ENCODE measurements at places on chromosomes 3 and 15. TPM values are rescaled to one million over a fixed set of nuclear protein-coding genes. Genes with fewer than 3 reads are reported as not detected.

DNA sequence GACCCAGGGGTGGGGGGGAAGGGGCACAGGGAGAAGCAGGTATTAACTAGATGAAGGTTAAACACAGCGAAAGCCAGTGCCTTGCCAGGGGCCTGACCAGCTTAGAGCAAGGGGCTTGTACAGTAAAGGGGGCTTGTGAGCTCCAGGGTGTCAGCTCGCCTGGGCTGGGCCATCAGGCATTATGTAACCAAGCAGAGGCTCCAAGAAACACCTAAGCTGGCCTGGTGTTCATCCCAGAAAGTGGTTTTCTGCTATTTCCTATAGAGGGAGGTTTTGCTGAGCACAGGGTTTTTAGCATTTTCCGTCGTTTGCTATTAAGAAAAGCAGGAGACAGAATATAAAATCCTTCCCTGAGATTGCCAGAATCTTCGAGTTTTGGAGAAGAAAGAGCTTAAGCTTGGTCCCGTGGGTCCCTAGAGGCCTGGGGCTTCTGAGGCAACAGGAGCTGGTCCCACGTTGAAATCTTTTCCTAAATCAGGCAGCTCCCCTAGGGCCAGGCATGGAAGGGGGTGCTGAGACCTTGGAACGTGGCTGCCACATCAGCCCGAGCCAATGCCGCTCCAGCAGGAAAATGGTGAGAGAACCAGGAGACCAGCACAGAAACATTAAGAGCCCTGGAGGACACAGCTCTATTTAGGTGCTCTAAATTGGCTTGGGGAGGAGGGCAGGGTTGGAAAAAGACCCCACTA is 71.4 kb downstream of the ISG20 start:
- peaks cover 34% of the 10 kb centered on the region for H3K4me1 ChIP-seq
- no peak overlapping the region for H3K27ac ChIP-seq
- H3K4me3 ChIP-seq, result no peak overlapping the region
- H3K27me3 ChIP-seq, result peaks cover 4% of the 10 kb centered on the region
- H3K36me3 ChIP-seq, result no peaks in the 10 kb centered on the region

DNA sequence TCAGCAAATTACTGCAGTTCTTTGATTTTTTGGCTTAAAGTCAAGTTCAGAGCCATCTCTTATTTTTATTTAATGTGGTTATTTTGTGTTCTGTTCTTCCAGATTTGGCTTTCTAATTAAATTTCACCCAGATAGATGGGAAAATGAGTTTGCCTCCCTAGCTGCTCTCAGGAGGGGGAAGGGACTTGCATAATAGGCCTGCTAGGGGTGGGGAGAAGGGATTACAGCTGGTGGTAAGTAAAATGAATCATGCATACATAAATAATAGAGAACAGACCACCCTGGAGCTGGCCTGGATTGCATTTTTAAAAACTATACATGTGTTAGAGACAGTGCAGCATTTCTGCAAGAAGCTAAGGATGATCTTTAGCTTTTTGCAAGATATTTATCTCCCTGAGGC is 3.9 kb upstream of the PXYLP1 start:
- H3K4me3 ChIP-seq, result no peak overlapping the region
- H3K4me1 ChIP-seq, result peaks cover 8% of the 10 kb centered on the region
- no peak for DNase-seq
- no peaks in the 10 kb centered on the region for H3K36me3 ChIP-seq

GRCh38 chr3:152910211-152910610 is 75.3 kb downstream of the P2RY1 start:
- H3K4me1 ChIP-seq, result peaks cover 15% of the 10 kb centered on the region
- no peak overlapping the region for H3K27ac ChIP-seq
- H3K36me3 ChIP-seq, result no peaks in the 10 kb centered on the region
- no peaks in the 10 kb centered on the region for H3K27me3 ChIP-seq
- no peak for DNase-seq
- no peak overlapping the region for H3K4me3 ChIP-seq

- H3K27me3 ChIP-seq, result no peaks in the 10 kb centered on the region
- H3K4me3 ChIP-seq, result no peak overlapping the region
- peaks cover 12% of the 10 kb centered on the region for H3K4me1 ChIP-seq
- no peak for DNase-seq
- peaks cover 77% of the 10 kb centered on the region for H3K36me3 ChIP-seq
Observed at GRCh38 chr3:66380200-66380932, 120.5 kb downstream of the LRIG1 start.

DNA sequence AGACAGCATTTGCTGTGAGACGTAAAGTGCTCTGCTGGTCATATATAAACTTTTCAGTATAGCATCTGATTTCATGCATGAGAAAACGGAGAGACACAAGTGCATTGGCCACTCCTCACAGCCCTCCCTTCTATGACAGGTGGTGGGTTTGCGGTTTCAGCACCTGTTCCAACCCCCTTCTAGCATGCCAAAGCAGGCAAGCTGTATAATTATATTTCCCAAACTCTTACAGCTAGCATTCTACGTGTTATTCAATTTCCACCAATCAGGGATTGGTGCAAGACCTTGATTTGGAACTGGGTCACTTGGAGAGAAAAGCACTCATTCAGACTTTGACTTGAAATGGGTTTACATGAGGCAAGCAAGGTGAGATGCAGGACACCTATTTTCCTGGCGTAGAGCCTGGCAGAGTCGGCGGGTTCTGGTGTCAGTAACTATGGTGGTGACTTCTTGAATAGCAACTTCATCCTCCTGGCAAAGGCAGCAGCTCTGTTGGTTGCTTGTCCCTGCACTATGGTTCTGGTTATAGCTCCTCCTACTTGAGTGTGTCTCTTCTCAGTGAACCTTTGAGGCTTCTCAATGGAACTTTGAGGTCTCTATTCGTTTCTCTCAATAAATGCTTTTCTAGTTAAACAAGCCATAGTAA is 356.5 kb downstream of the TBL1XR1 start:
- H3K27ac ChIP-seq, result no peak overlapping the region
- H3K4me3 ChIP-seq, result no peak overlapping the region
- no peaks in the 10 kb centered on the region for H3K27me3 ChIP-seq
- no peaks in the 10 kb centered on the region for H3K36me3 ChIP-seq
- H3K4me1 ChIP-seq, result no peaks in the 10 kb centered on the region

DNA sequence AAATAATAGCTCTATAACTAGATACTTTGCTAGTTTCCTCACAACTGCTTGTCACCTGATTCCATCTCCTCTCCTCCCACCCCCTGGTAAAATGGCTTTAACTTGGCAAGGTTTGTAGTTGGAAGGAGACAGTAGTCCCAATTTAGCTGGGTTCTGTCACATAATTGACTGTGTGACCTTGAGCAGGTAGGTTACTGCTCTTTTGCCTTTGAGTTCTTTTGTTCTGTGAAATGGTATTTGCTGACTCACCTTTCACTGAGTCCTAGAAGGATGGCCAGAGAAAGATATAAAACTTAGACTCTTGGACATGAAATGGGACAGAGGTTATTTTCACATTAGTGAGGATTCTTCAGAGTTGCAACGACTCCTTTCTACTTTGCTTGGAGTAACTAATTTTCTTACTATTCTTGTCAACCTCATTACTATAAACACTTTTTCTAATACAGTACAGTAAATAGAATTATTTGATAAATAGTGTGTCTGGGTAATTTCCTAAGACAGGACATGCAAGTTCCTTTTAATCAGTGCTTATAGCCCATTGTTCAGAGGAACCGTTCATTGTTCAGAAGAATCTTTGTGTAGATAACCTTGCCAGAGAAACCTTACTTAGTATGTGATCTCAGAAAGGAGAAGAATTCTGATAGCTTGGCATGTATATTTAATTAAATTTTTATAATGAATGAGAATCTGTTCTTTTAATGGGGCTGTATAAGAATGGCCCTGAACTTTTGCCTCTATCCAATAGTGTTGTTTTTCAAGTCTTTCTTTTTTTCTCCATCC is 14.3 kb downstream of the AKAP13 start:
- H3K27me3 ChIP-seq, result no peaks in the 10 kb centered on the region
- peaks cover 26% of the 10 kb centered on the region for H3K4me1 ChIP-seq
- no peak overlapping the region for H3K27ac ChIP-seq
- no peak overlapping the region for H3K4me3 ChIP-seq
- no peak for DNase-seq

- no peak overlapping the region for H3K27ac ChIP-seq
- no peak for DNase-seq
- no peaks in the 10 kb centered on the region for H3K36me3 ChIP-seq
- peaks cover 34% of the 10 kb centered on the region for H3K27me3 ChIP-seq
- H3K4me3 ChIP-seq, result no peak overlapping the region
Observed at GRCh38 chr3:180040966-180041365, 4.2 kb upstream of the PEX5L start.

DNA sequence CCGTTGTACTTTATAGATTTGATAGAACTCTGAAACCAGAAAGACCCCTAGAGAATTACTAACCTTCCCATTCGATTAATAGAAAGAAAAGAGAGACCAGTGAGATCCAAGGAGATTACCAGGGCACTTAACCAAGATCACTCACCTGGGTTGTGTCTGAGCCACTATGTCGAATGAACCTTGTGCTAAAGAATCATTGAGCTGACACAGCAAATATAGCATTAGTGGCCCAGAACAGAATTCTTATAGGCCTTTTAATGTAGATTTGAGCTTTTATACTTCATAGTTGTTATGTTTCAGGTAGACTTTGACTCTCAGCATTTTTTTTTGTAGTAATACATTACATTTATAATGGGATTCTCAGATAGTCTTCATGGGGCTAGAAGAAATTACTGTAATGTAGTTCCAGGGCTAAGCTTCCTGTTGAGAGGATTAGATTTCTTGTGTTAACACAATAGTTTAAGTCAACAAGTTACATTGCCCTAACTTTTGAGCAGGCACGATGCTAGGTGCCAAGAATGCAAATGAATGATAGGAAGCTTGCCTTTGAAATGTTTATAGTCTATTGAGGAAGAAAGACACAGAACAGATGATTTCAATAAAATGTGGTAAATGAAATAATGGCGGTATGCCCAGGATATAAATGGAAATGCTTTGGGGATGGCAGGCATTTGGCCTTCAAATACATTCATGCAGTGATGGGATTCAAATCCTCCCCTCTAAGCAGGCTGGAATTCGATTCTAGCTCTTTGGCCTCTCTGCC is 24.4 kb upstream of the ABHD10 start:
- H3K27me3 ChIP-seq, result no peaks in the 10 kb centered on the region
- DNase-seq, result no peak
- H3K36me3 ChIP-seq, result no peaks in the 10 kb centered on the region
- H3K4me1 ChIP-seq, result no peaks in the 10 kb centered on the region

- no peak overlapping the region for H3K4me3 ChIP-seq
- no peaks in the 10 kb centered on the region for H3K4me1 ChIP-seq
- H3K27me3 ChIP-seq, result no peaks in the 10 kb centered on the region
- no peak for DNase-seq
- H3K36me3 ChIP-seq, result no peaks in the 10 kb centered on the region
Observed at GRCh38 chr3:115212615-115213014, 65.5 kb upstream of the ZBTB20 start.

DNA sequence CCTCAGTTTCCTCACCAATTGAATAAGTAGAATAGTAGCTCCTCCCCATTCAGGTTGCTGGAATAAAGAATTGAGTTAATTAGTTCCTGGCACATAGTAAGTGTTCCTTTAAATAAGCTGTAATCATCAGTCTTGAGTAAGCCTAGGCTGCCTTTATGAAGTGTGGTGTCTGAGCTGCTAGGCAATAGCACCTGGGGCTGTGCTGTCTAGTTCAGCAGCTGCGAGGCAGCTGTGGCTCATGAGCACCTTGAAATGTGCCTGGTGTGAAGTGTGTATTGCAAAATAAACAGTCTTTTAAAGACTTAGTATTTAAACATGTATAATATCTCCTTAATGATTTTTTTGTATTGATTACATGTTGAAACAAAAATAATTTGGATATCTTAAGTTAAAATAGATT is 77.6 kb downstream of the TOP2B start:
- DNase-seq, result no peak
- H3K27me3 ChIP-seq, result no peaks in the 10 kb centered on the region
- H3K4me1 ChIP-seq, result peaks cover 14% of the 10 kb centered on the region
- H3K4me3 ChIP-seq, result no peak overlapping the region

GRCh38 chr3:154775821-154776548 is 304.1 kb upstream of the MME start:
- peaks cover 12% of the 10 kb centered on the region for H3K4me1 ChIP-seq
- H3K27me3 ChIP-seq, result no peaks in the 10 kb centered on the region
- no peak overlapping the region for H3K4me3 ChIP-seq
- no peak for DNase-seq
- H3K36me3 ChIP-seq, result no peaks in the 10 kb centered on the region

DNA sequence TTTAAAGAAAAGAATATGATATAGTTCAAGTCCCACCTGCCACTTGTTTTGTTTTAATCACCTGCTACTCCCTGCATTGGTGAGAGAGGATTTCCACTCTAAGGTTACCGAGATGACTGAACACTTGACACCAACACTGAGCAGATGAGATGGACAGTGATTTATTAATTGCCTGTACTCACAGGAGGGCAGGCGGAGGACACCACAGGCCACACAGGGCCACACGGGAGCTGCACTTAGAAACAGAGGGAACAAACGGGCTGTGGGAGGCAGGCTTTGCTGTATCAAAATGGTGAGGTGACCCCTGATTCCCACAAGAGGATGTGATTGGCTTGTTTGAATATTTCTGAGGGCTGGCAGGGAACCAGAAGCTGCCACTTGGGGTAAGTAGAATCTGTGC is 10.8 kb downstream of the MINAR1 start:
- no peaks in the 10 kb centered on the region for H3K27me3 ChIP-seq
- peak; percentile 62 for DNase-seq
- peaks cover 13% of the 10 kb centered on the region for H3K4me1 ChIP-seq
- H3K36me3 ChIP-seq, result no peaks in the 10 kb centered on the region
- no peak overlapping the region for H3K27ac ChIP-seq

- no peaks in the 10 kb centered on the region for H3K36me3 ChIP-seq
- H3K27me3 ChIP-seq, result no peaks in the 10 kb centered on the region
- no peak for DNase-seq
- H3K4me1 ChIP-seq, result no peaks in the 10 kb centered on the region
Observed at GRCh38 chr3:181009225-181009624, 19.7 kb upstream of the DNAJC19 start.

GRCh38 chr3:159234306-159234705 is 432.5 kb downstream of the MFSD1 start:
- H3K27ac ChIP-seq, result no peak overlapping the region
- no peaks in the 10 kb centered on the region for H3K4me1 ChIP-seq
- no peak overlapping the region for H3K4me3 ChIP-seq
- DNase-seq, result no peak

- no peaks in the 10 kb centered on the region for H3K4me1 ChIP-seq
- no peak for DNase-seq
- no peaks in the 10 kb centered on the region for H3K27me3 ChIP-seq
- H3K36me3 ChIP-seq, result no peaks in the 10 kb centered on the region
Observed at GRCh38 chr3:155047672-155048071, 32.4 kb upstream of the MME start.

DNA sequence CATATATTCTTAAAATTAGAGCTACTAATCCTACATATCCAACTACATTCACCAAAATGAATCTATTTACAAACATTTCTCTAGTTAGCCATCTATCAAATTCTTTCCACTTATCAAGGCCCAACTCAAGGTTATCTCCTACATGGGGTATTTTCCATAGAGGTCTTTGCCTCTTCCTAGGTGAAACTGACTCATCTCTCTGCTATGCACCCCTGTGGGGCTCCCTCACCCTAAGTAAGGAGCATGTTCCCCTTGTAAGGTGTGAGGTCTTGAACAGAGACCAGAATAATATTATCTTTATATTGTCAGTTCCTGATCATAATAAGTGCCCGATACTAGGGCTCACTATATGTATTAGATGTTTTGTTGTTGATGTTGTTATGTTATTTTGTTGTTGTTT is 74.6 kb upstream of the TSC22D2 start:
- no peak overlapping the region for H3K27ac ChIP-seq
- no peak for DNase-seq
- no peaks in the 10 kb centered on the region for H3K36me3 ChIP-seq
- H3K27me3 ChIP-seq, result no peaks in the 10 kb centered on the region

The CD86 gene
- 2.4 TPM for total RNA-seq

The PLSCR5 gene
- not detected for total RNA-seq

The CFAP20DC gene
- total RNA-seq, result not detected

The FAM43A gene
- 4.8 TPM for total RNA-seq

The CAMK2N2 gene
- not detected for total RNA-seq

The PRSS50 gene
- not detected for total RNA-seq

The CHST13 gene
- 0.49 TPM for total RNA-seq

The MASP1 gene
- 7.3 TPM for total RNA-seq

The ARGFX gene
- not detected for total RNA-seq

The LSAMP gene
- not detected for total RNA-seq

The SCAMP5 gene
- total RNA-seq, result 0.47 TPM

Data from gastrocnemius medialis (tissue), 4 donors.